Activated CD8-positive, alpha-beta memory T cell treated with anti-CD3 and anti-CD28 coated beads, Interleukin-2, amount 10 ng/mL, durations not matched to agents 7 days and 5 days (primary cell): ENCODE measurements at places on chromosomes 5 and 9. TPM values are rescaled to one million over a fixed set of nuclear protein-coding genes. Genes with fewer than 3 reads are reported as not detected.
A peak's percentile ranks its signal among the peaks of the same experiment; 100 is the strongest.

DNA sequence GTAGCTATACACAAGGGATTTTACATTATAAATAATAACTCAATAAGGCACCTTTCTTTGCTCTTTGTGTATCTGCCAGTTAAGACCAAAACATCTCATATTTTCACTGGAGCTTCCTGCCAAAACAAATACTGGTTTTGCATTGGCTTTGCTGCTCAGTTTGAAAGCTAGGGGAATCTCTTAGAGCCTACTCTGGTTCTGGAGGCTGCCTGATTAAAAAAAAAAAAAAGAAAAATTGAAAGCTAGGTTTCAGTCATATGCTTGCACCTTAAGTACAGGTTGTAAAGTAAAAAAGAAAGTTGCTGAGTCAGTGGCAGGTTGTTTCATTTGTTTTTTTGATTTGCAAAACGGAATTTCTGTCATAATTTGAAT is 2.3 kb downstream of the DENND4C start:
- DNase-seq = no peak
- H3K4me3 ChIP-seq = no peak overlapping the region
- peaks cover 21% of the 10 kb centered on the region for H3K4me1 ChIP-seq
- H3K36me3 ChIP-seq = peaks cover 2% of the 10 kb centered on the region
- no peaks in the 10 kb centered on the region for H3K27me3 ChIP-seq

- H3K27ac ChIP-seq = no peak overlapping the region
- peaks cover 6% of the 10 kb centered on the region for H3K27me3 ChIP-seq
- no peaks in the 10 kb centered on the region for H3K4me1 ChIP-seq
- no peak overlapping the region for H3K4me3 ChIP-seq
- no peaks in the 10 kb centered on the region for H3K36me3 ChIP-seq
Observed at GRCh38 chr5:72920690-72921502, 34.9 kb upstream of the FCHO2 start.

- no peak for DNase-seq
- no peaks in the 10 kb centered on the region for H3K27me3 ChIP-seq
- H3K4me1 ChIP-seq = no peaks in the 10 kb centered on the region
- H3K27ac ChIP-seq = no peak overlapping the region
- H3K4me3 ChIP-seq = no peak overlapping the region
Observed at GRCh38 chr9:82820186-82820585, 242.8 kb downstream of the RASEF start.

DNA sequence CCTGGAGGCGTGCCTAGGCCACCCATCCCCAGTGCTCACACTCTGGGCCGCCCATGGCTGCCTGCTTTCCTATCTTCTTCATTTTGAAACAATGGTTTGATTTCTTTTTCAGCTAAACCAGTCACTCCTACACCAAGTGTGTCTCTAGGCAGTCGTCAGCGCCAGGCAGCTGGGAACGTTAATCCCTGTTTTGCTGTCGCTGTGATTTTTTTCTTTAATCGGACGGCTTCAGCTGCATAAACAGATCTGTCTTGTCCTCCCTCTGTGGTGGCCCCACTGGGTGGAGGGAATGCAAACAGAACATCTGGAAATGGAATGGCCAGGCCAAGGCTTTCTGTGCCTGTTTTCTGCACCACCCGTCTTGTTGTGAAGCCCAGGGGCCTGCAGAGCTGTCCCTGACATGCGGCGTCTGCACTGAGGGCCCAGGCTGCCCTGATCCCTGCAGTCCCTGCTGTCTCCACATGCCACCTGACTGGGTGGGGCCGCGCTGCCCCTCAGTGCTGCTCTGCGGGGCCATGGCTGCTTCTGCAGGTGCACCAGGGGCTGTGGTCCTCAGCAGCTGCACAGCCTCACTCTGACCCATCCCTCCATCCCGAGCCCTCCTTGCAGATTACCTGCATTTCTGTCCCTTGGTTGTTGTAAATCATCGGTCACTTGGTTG is 51.5 kb downstream of the WNK2 start:
- no peak for DNase-seq
- no peak overlapping the region for H3K4me3 ChIP-seq
- peaks cover 24% of the 10 kb centered on the region for H3K4me1 ChIP-seq
- H3K27ac ChIP-seq = no peak overlapping the region

GRCh38 chr5:1926071-1926440 is 43.3 kb upstream of the IRX4 start:
- peaks cover 3% of the 10 kb centered on the region for H3K27me3 ChIP-seq
- H3K27ac ChIP-seq = no peak overlapping the region
- no peak for DNase-seq
- no peaks in the 10 kb centered on the region for H3K4me1 ChIP-seq
- no peaks in the 10 kb centered on the region for H3K36me3 ChIP-seq

DNA sequence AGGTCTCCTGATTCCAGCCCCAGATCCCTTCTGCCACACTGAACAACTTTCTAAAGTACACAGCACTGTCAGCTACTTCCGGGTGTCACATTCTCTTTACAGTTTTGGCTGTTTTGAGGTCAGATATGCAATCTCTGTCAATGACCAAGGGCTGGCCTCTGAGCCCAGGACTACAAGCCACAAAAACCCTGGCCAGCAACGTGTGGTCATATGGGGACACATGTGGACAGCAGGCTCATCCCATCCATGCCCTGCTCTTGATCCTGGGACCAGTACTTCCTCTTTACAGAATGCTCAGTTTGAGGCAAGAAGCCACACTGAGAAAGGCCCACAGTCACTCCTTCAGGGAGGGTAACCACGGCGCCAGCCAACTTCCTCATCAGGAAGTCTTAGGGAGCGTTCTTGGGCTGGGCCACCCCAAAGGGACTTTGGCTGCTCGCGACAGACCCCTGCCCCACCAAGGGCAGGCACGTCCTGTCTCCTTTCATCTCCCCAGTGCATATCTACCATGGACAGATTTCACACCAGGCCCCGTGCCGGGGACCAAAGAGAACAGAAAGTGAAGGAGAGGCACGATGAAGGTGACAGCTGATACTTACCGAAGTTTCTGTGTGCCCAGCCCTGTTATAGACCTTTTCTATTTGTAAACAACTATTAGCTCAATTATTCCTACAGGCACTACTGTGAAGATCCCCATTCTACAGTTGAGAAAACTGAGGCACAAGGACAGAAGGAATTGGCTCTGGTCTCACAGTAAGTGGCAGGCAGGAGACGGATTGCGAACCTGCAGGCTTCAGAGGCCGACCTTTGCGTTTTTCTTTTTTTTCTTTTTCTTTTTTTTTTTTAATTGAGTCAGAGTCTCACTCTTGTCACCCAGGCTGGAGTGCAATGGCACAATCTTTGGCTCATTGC is 37.3 kb downstream of the STK10 start:
- H3K27ac ChIP-seq = peak overlapping the region; percentile 85
- H3K4me1 ChIP-seq = peaks cover 69% of the 10 kb centered on the region
- H3K36me3 ChIP-seq = peaks cover 71% of the 10 kb centered on the region

DNA sequence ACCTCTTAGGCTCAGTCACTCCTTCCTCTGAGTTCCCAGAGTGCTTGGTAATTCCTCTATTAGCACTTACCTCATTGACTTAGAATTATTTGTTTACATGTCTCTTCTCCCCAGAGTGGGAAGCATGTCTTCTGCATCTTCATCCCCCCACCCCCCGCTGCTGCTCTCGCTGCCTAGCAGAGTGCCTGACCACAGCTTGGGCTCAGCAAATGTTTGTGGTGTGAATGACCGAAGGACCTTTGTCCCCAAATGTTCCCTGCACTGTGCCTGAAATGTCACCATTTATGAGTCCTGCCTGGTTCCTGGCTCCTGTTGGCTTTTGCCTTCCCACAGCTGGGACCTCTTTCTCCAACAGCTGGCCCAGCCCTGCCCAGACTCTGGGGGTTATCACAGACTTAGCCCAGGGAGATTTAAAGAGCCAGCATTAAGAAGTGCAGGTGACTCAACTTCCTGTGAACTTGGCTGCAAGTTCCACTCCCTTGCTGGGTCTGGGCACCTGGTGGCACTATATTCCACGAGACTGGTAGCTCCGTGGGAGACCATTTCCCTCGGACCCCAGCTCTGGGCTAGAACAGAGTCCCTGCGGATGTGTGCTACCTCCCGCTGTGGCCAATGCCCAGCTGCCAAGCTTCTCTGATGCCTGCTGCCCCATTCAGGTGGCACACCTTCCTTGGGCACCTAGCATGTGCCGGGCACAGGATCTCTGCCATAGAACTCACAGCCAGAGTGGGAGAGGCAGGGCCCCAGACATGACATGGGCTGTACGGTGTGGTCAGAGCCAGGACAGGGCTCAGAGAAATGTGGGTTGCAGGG is 1.8 kb upstream of the HMCN2 start:
- no peaks in the 10 kb centered on the region for H3K36me3 ChIP-seq
- H3K4me3 ChIP-seq = no peak overlapping the region
- no peak for DNase-seq
- peaks cover 84% of the 10 kb centered on the region for H3K27me3 ChIP-seq

GRCh38 chr9:69056191-69056815 is 20.8 kb downstream of the FXN start:
- H3K36me3 ChIP-seq = peaks cover 18% of the 10 kb centered on the region
- H3K27ac ChIP-seq = no peak overlapping the region
- H3K4me1 ChIP-seq = peaks cover 20% of the 10 kb centered on the region
- no peak for DNase-seq

DNA sequence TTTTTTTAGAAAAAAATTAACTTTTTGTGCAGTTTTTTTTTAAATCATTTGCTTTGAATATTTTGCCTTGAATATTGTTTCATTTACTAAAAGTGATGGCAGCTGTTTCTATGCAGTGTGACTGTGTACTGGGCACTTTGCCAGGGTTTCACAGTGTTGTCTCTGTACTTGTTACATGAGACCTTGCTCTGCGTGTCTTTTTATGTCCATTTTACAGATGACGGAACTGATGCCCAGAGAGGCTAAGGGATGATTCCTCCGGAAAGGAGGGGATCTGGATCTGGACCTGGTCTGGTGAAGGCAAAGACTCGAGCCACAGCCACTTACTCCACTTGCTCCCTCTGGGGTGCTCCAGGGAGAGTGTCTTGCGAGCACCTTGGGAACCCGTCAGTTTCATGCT is 124.8 kb upstream of the PTCH1 start:
- peaks cover 19% of the 10 kb centered on the region for H3K27me3 ChIP-seq
- H3K4me1 ChIP-seq = no peaks in the 10 kb centered on the region
- no peak for DNase-seq
- H3K4me3 ChIP-seq = no peak overlapping the region
- H3K36me3 ChIP-seq = no peaks in the 10 kb centered on the region
- no peak overlapping the region for H3K27ac ChIP-seq

- no peak overlapping the region for H3K4me3 ChIP-seq
- H3K4me1 ChIP-seq = peaks cover 16% of the 10 kb centered on the region
- H3K27ac ChIP-seq = no peak overlapping the region
- no peaks in the 10 kb centered on the region for H3K36me3 ChIP-seq
Observed at GRCh38 chr9:1007312-1007711, 30.9 kb downstream of the DMRT3 start.

DNA sequence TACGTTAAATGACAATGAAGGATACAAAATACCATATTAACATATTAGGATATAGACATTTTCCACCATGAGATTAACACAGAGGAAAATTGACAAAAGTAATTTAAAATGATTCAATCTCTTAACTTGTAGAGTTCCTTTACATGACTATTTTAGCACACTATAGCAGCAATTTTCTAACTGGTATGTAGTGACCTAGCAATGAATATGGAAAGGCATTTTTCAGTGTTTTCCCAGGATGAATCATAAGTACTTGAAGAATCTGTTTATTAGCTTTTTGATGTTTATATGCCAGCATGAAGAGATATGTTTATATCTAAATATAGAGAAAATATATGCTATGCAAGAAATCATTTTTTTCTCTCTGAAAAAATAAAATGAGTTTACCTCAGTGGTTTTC is 782.5 kb upstream of the CDH10 start:
- H3K36me3 ChIP-seq = no peaks in the 10 kb centered on the region
- no peak for DNase-seq
- H3K4me1 ChIP-seq = no peaks in the 10 kb centered on the region
- H3K27me3 ChIP-seq = no peaks in the 10 kb centered on the region
- no peak overlapping the region for H3K4me3 ChIP-seq
- no peak overlapping the region for H3K27ac ChIP-seq

GRCh38 chr5:137248527-137248926 is 250.6 kb downstream of the SPOCK1 start:
- H3K36me3 ChIP-seq = no peaks in the 10 kb centered on the region
- H3K4me3 ChIP-seq = no peak overlapping the region
- H3K27me3 ChIP-seq = no peaks in the 10 kb centered on the region
- no peak overlapping the region for H3K27ac ChIP-seq

GRCh38 chr5:152638996-152639552 is 234.0 kb upstream of the NMUR2 start:
- H3K4me1 ChIP-seq = no peaks in the 10 kb centered on the region
- H3K27me3 ChIP-seq = no peaks in the 10 kb centered on the region
- H3K36me3 ChIP-seq = no peaks in the 10 kb centered on the region
- no peak overlapping the region for H3K4me3 ChIP-seq
- no peak overlapping the region for H3K27ac ChIP-seq

DNA sequence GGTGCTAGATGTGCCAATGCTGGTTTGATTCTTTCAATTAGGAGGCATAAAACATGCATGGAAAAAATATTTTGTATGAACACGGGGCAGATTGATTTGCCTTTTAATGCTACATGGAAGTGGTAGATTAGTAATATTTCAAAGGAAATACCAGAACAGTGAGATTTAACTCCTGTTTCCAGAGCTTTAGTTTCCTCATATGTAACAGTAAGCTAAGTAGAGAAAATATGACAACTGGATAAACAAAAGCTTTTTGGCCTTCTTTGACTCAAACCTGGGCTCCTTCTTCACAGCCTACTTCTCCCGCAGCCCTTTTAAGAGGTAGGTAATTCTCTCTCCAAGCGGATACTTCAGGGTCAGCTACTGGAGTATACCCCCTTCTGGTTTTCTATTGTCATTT is 254.2 kb upstream of the TRPC7 start:
- H3K27me3 ChIP-seq = no peaks in the 10 kb centered on the region
- H3K27ac ChIP-seq = no peak overlapping the region
- H3K36me3 ChIP-seq = no peaks in the 10 kb centered on the region
- DNase-seq = no peak

GRCh38 chr9:87346061-87346665 is 151.5 kb upstream of the DAPK1 start:
- H3K4me3 ChIP-seq = no peak overlapping the region
- H3K4me1 ChIP-seq = no peaks in the 10 kb centered on the region
- no peaks in the 10 kb centered on the region for H3K36me3 ChIP-seq

GRCh38 chr5:130237721-130238120 is 333.5 kb downstream of the CHSY3 start:
- no peak overlapping the region for H3K4me3 ChIP-seq
- H3K4me1 ChIP-seq = no peaks in the 10 kb centered on the region
- DNase-seq = no peak
- no peaks in the 10 kb centered on the region for H3K36me3 ChIP-seq

GRCh38 chr5:17808566-17808965 is 174.3 kb downstream of the TAF11L14 start:
- H3K36me3 ChIP-seq = no peaks in the 10 kb centered on the region
- no peak overlapping the region for H3K4me3 ChIP-seq
- no peak overlapping the region for H3K27ac ChIP-seq
- no peaks in the 10 kb centered on the region for H3K4me1 ChIP-seq

ARAP3 gene
- 11.0 TPM for total RNA-seq

RNF183 gene
- total RNA-seq = not detected

CRAT gene
- 14.1 TPM for total RNA-seq

SLC34A1 gene
- 0.85 TPM for total RNA-seq

BTNL8 gene
- total RNA-seq = 1.7 TPM

SLC6A18 gene
- total RNA-seq = not detected

EIF4E1B gene
- total RNA-seq = not detected

AJM1 gene
- 4.4 TPM for total RNA-seq

TMEM232 gene
- total RNA-seq = 0.28 TPM

FREM1 gene
- not detected for total RNA-seq

PLCXD3 gene
- total RNA-seq = not detected

TTC33 gene
- total RNA-seq = 17.7 TPM

ANXA2R gene
- 32.0 TPM for total RNA-seq

CARTPT gene
- total RNA-seq = not detected
